Prostate gland (tissue), 2 donors: ENCODE measurements at places on chromosomes 1 and 21.

- DNase-seq = no peak
Measured at GRCh38 chr1:41351262-41352151, 9.7 kb upstream of the FOXO6 start.

DNA sequence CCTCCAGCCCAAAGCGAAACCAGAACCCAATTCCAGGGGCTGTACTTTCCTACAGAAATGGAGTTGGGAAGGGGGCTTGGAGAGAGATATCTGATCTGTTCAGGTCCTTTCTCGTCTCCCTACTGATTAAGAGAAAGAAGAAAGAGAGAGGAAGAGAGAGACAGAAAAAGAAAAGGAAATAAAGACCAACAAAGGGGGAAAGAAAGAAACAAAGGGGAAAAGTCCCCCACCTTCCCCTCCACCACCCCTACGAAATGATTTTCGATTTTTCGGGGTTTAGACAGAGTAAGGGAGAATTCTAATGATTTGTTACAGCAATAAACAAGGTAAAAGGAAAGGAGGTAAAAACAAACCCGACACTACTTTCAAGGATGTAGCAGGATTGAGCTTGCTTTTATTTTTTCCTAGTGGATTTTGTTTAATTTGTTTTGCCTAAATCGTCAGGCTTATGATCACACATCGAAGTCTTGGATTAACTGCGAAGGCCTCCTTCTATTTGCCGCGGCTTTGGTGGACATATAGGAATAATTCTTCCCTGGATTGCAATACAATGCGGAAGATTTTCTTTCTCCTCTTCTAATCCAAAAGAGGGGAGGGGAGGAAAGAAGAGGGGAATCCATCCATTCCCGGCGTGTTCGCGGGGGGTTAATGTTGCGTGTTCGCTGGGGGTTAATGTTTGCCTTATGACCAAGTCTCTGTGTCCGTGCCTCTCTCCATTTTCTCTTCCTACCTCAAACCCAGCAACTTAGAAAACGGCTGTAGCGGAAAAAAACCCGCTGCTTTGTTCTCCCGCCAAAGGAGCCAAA lies 1.9 kb downstream of the TAL1 start:
- DNase-seq = no peak

DNA sequence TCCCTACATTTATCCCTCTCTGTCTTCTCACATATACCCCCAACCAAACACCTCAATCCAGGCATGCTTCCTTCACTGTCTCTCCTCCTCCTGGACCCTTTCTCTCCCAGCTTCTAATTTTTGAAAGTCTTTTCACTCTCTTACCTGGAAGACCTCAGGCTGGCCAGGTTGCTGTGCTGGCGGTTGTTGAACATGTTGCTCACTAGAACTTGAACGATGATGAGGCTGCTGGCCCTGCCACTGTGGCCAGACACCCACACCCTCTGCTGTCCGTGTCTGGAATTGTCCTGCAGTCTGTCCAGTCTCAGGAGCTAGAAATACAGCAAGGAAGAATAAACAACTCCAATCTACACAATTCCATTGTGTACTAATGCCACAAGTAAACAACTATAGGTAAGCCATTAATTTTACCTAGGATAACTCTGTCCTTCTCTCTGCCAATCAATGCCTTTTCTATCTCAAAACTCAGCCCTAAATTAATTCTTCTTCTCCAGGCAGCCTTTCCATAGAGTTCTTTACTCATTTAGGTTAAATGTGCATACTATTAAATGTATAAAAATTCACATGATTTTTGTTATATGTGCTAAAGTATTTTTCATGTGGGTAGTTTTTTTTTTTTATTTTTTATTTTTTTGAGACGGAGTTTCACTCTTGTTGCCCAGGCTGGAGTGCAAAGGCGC lies 5.1 kb upstream of the CTSK start:
- peak; percentile 72 for DNase-seq

DNA sequence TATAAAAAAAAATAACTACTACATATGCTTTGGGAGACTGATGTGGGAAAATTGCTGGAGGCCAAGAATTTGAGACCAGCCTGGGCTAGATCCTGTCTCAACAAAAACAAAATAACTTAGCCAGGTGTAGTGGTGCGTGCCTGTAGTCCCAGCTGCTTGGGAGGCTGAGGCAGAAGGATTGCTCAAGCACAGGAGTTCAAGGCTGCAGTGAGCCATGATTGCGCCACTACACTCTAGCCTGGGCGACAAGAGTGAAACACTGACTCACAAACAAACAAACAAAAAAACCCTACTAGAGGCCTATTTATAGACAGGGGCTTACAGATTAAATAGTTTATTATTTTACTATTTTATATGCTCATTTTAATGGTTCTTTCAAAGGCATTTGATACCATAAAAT lies 80.0 kb downstream of the LHX4 start:
- no peak for DNase-seq

- DNase-seq = no peak
Measured at GRCh38 chr1:243364330-243364729, 108.5 kb downstream of the SDCCAG8 start.

- DNase-seq = peak; percentile 62
Measured at GRCh38 chr1:59674595-59674994, 140.2 kb upstream of the HOOK1 start.

- no peak for DNase-seq
Measured at GRCh38 chr1:66850989-66851388, 49.9 kb upstream of the INSL5 start.

- DNase-seq = no peak
Measured at GRCh38 chr1:188652678-188653077, 1823.9 kb downstream of the PLA2G4A start.

DNA sequence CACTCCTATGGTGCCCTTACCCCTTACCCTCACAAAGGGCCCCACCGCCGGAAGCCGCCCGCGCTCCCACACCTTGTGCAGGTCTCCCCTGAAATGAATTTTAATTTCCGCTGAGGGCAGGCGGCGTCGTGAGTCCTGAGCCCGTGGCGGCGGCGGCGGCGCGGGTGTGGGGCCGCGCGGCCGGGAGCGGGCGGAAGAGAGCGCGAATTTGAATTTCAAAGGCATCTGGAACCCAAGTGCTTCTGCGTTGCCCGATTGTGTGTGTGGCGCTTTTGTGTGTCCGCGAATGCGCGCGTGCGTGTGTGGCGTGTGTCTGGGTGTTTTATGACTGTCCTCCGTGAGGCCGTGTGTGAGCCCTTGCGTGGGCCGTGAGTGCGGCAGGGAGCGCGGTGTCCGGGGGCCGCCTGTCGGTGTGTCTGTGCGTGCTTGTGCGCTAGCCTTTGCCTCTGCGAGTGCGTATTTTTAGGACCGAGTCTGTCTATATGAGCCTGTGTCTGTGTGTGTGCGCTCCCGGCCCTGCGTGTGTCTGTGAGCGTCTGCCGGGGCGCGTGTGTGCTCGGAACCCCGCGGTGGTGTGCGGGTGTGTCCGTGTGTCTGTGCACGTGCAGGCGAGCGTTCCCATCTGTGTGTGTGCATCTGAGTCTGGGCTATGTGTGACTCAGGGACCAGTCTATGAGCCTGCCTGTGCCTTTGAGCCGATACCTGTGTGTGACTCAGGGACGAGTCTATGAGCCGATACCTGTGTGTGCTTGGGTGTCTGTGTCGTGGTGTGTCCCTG lies 7.9 kb upstream of the ADGRB2 start:
- no peak for DNase-seq

DNA sequence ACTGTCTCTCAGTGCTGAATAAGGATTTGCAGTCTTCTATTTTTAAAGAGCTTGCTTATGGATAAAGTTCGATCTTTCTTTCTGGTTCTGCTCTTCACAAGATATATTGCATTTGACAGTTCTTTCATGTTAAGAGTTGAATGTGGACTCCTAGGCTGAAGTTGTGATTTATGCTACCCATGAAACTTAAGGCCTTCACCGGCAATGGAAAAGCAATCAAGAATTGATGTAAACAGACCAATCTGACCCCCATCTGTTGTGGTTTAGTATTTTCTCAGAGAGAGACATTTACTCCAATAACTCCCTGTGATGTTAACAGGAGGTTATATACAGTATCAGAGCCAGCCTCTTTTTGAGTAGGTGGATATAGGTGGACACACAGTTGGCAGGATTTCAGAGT lies 165.8 kb downstream of the PAPPA2 start:
- no peak for DNase-seq

GRCh38 chr21:28758042-28758882 lies 234.4 kb downstream of the LTN1 start:
- no peak for DNase-seq

GRCh38 chr1:178278916-178279686 lies 185.2 kb downstream of the RASAL2 start:
- DNase-seq = no peak

- DNase-seq = no peak
Measured at GRCh38 chr1:172117800-172118199, 276.5 kb downstream of the DNM3 start.

- DNase-seq = peak; percentile 80
Measured at GRCh38 chr1:8873506-8874229, 4.8 kb downstream of the ENO1 start.

DNA sequence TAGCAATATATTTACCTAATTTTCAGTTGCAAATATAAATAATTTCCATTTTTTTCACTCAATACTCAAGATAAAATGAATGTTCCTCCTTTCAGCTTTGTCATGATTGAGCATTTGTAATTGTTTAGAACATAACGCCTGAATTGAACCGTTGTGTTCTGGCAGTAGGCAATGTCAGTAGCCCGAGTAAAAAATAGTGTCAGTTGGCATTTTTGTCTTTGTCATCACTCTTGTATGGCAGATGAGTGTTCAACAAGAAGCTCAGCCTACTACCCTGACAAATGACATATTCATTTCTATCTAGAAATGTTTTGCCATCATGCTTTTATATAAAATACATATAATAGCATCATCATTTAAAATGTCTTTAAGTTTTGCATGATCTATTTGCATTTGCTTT lies 691.4 kb upstream of the NCAM2 start:
- DNase-seq = no peak

GRCh38 chr1:235986869-235987268 lies 78.0 kb downstream of the NID1 start:
- no peak for DNase-seq

DNA sequence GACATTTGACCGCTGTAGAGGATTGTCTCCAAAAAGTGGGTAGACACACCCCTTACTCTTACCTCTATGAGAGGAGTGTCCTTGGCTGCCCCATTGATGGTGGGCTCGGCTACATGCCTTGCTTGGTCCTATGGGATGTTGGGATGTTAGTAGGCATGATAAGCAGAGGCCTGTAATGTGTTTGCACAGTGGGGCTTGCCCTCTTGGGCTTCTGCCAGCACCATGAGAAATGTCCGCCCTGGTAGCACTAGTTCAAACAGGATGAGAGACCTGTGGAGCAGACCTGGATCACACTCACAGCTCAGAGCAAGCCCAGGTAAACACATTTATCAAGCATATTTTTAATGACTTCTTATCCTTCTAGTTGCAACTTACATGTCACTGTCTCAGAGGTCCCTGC lies 54.2 kb downstream of the SH3GLB1 start:
- no peak for DNase-seq

GRCh38 chr1:181142096-181142958 lies 53.8 kb downstream of the IER5 start:
- peak; percentile 70 for DNase-seq

GRCh38 chr1:169312084-169312954 lies 55.3 kb downstream of the NME7 start:
- DNase-seq = no peak

GRCh38 chr1:161044535-161044907 lies 1.3 kb downstream of the USF1 start:
- no peak for DNase-seq

GRCh38 chr21:45022736-45023135 lies 51.6 kb upstream of the ADARB1 start:
- DNase-seq = no peak

- no peak for DNase-seq
Measured at GRCh38 chr1:203401199-203401877, 50.4 kb upstream of the FMOD start.

- no peak for DNase-seq
Measured at GRCh38 chr21:33391656-33392055, 11.6 kb upstream of the IFNGR2 start.

- DNase-seq = no peak
Measured at GRCh38 chr21:44667612-44668011, 885 bp upstream of the KRTAP12-2 start.

- no peak for DNase-seq
Measured at GRCh38 chr1:164559342-164560051, 513 bp downstream of the PBX1 start.

DNA sequence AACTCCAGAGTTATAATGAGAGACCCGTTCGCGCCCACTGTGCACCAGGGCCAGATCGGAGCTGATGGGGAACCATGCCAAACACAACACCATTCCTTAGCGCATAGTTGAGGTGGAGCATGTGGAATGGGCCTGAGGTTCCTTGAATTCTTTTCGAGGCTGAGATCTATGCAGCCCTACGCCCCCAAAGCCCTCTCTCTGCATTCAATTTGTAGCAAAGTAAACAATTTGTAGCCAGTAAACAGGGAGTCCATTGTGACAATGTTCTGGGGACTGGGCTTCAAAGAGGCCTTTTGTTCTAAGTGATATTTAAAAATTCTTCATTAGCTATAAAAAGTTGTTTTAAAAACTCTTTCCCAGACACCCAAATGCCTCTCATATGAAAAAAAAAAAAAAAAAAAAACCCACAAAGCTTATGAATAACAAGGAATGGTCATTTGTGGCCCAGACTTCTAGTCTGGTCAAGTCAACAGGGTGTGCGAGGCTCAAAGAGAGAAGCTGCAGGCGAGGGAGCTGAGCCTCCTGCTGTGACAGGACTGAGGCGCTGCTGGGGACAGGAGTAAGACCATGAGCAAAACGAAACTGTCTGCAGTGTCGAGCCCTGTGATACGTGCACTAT lies 30.6 kb upstream of the KCNE2 start:
- DNase-seq = no peak

DNA sequence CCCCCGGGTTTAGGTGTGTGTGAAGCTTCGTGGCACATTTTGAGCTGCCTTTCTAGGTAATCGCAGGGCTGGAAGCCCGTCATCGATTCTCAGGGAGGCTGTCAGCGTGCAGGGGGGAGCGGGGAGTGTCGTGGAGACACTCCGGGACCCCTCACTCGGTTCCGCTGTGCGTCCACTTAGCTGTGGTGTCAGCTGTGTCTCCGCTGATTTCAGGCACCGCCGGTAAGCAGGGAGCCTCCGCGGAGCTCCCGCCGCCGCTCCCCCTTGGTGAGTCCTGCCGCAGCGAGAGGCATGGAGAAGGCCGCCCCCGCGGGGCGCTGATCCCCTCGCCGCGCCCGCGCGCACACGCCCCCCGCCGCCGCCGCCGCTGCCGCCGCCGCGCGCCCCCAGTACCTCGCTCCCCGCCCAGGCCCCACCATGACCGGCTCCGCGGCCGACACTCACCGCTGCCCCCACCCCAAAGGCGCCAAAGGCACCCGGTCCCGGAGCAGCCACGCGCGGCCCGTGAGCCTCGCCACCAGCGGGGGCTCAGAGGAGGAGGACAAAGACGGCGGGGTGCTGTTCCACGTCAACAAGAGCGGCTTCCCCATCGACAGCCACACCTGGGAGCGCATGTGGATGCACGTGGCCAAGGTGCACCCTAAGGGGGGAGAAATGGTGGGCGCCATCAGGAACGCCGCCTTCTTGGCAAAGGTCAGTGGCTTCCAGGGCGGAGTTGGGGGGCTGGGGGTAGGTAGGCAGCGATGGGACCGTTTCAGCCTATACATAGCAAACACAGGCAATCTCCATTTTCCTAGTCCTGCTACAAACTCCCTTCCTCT lies 995 bp downstream of the VASH2 start:
- no peak for DNase-seq
